ENCODE measurements at places on chromosomes 1 and 21. TPM values are rescaled to one million over a fixed set of nuclear protein-coding genes. Genes with fewer than 3 reads are reported as not detected.

The TNNT2 gene
- total RNA-seq: 4,112 TPM

The DOP1B gene
- 4.0 TPM for total RNA-seq

The LRRC8C gene
- total RNA-seq: 11.5 TPM

The A3GALT2 gene
- total RNA-seq: not detected

The C1orf226 gene
- 7.0 TPM for total RNA-seq

The FCRLB gene
- total RNA-seq: 0.63 TPM

The OR2T33 gene
- total RNA-seq: not detected

The MATN1 gene
- not detected for total RNA-seq

The SERTAD4 gene
- 4.2 TPM for total RNA-seq

GRCh38 chr1:233390842-233391737 is 63.6 kb downstream of the MAP3K21 start:
- DNase-seq: no peak
- no peak overlapping the region for H3K4me3 ChIP-seq
- no peak overlapping the region for H3K27ac ChIP-seq
- no peaks in the 10 kb centered on the region for H3K27me3 ChIP-seq
- no peaks in the 10 kb centered on the region for H3K36me3 ChIP-seq
- no peaks in the 10 kb centered on the region for H3K4me1 ChIP-seq

DNA sequence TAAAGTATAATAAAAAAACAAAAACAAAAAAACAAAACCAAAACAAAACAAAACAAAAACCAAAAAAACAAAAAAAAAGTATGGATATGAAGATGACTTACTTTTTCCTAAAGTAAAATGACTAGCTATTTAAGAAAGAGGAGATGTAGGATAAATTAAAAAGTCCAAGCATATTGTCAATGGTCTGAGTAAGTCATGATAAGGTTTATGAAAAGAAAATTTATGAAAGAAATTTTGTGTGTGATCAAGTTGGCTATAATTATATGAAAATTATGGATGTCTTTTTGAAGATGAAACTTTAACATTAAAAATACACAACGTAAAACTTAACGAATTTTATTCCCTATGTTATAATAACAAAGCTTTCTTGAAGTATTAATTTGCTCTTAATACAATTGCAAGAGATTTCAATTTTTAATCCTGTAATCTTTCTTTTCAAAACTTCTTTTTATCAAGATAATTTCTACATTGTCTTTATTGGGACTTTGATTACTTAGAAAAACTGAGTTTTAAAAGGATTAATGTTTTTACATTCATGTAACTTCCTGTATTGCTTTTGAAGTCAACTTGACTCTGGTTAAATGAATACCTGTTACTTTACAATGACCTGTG is 200.9 kb upstream of the IVNS1ABP start:
- no peak overlapping the region for H3K27ac ChIP-seq
- no peaks in the 10 kb centered on the region for H3K4me1 ChIP-seq
- H3K27me3 ChIP-seq: no peaks in the 10 kb centered on the region

- DNase-seq: no peak
- no peaks in the 10 kb centered on the region for H3K4me1 ChIP-seq
- H3K27me3 ChIP-seq: no peaks in the 10 kb centered on the region
- H3K4me3 ChIP-seq: no peak overlapping the region
- H3K36me3 ChIP-seq: no peaks in the 10 kb centered on the region
Observed at GRCh38 chr1:109247401-109248365, 1.7 kb upstream of the CELSR2 start.

- no peaks in the 10 kb centered on the region for H3K4me1 ChIP-seq
- peaks cover 44% of the 10 kb centered on the region for H3K36me3 ChIP-seq
- H3K27ac ChIP-seq: no peak overlapping the region
- H3K4me3 ChIP-seq: no peak overlapping the region
Observed at GRCh38 chr1:178464566-178464965, 32.2 kb downstream of the CLEC20A start.

GRCh38 chr1:151939141-151939540 is 29.8 kb upstream of the THEM4 start:
- no peaks in the 10 kb centered on the region for H3K4me1 ChIP-seq
- H3K27me3 ChIP-seq: no peaks in the 10 kb centered on the region
- no peak overlapping the region for H3K27ac ChIP-seq
- no peak for DNase-seq
- no peak overlapping the region for H3K4me3 ChIP-seq

- H3K36me3 ChIP-seq: no peaks in the 10 kb centered on the region
- H3K4me1 ChIP-seq: no peaks in the 10 kb centered on the region
- no peaks in the 10 kb centered on the region for H3K27me3 ChIP-seq
- no peak overlapping the region for H3K27ac ChIP-seq
- no peak overlapping the region for H3K4me3 ChIP-seq
- DNase-seq: no peak
Observed at GRCh38 chr1:245458761-245459174, 304.0 kb downstream of the KIF26B start.

DNA sequence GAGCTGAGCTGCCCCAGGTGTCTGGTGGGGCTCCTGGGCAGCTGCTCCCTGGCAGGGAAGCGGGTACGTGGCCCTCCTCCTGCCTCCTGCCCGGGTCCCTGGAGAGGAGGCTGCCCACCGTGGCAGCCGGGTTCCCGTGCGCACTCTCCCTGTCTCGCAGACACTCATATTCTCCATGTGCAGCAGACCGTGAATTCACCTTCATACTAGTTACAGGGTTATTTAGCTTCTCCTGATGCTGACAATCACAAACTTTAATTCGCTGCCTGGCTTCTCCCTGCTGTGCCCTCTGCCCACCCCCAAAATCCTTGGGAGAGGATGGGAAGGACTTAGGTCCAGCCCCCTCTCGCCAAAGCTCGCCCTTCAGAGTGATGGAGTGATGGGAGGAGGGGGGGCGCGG is 95.3 kb downstream of the CASZ1 start:
- no peak for DNase-seq
- H3K36me3 ChIP-seq: no peaks in the 10 kb centered on the region
- no peaks in the 10 kb centered on the region for H3K4me1 ChIP-seq

DNA sequence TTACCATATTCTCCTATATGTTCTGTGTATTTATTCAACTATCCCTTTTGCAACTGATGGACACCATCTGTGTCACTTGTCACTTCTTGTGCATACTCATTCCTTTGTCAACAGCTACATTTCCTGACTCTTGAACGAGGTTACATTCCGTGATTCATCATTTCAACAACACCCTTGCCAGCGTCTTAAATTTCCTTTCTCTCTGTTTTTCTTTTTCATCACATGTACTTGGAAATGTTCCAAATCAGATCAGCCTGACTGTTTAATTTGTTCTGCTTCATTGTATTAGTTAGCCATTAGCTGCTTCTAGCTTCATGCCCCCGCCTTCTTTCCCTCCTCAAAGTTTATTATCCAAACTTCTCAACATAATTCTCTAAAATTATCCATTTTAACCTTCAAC is 173.0 kb downstream of the ADGRL4 start:
- no peak overlapping the region for H3K4me3 ChIP-seq
- H3K27ac ChIP-seq: no peak overlapping the region
- H3K4me1 ChIP-seq: no peaks in the 10 kb centered on the region
- no peaks in the 10 kb centered on the region for H3K36me3 ChIP-seq
- no peak for DNase-seq

DNA sequence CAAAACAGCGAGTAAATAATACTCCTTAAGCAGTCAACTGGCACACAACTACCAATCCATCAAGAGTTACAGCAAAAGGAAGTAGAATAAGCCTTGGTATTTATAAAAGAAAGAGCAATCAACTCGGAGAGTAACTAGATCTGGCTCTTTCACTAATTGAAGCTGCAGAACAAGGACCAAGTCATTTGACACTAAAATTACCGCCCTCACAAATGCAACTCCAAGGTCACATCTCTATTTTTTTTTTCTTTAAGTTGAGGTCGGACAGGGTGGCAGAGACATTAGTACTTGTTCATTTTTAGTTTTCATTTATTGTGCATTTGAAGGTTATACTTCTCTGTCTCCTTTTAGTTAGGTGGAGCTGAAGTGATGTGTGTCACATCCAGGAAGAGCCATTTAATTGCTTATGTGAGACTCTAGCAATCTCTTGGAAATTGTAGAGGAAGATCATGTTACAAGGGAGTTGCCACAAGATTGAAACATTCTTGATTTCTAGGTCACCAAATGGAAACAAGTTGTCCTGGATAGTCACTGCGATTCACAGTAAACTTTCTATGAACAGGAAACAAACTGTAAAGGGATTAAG is 138.1 kb upstream of the ADAMTS5 start:
- no peak for DNase-seq
- peaks cover 4% of the 10 kb centered on the region for H3K4me1 ChIP-seq
- H3K36me3 ChIP-seq: no peaks in the 10 kb centered on the region
- H3K4me3 ChIP-seq: no peak overlapping the region
- H3K27ac ChIP-seq: no peak overlapping the region

DNA sequence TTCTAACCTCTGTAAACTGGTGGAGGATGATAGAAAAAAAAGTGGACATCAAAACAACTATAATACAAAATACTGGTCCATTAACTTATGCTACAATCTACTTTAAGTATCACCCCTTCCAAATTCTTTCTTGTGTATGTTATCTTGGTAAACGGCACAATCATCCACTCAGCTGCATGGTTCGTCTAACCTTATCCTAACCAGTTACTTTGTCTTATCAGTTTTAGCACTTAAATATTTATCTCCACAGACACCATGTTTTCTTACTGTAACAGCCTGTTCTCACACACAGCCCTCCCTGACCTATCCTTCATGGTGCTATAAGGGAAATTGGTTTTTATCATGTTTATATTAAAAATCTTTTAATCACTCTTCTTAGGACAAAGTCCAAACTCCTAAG is 157.2 kb downstream of the PTGER3 start:
- no peaks in the 10 kb centered on the region for H3K27me3 ChIP-seq
- no peaks in the 10 kb centered on the region for H3K4me1 ChIP-seq
- no peak for DNase-seq
- H3K4me3 ChIP-seq: no peak overlapping the region

DNA sequence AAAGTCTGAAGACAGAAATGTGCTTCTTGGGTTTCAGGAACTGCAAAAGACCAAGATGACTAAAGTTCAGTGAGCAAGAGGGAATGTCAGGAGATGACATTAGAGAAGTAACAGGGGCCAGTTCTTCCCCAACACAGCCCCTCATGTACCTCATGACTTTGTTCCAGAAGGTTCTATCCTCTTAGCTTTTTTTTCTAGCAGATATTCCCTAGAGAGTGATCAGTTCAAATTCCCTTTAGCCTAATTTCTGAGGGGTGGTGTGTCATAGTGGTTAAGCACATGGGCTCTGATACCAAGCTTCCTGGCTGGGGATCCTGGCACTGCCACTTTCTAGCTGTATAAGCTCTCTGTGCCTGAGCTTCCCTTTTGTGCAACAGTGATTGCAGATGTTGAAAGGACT is 108.0 kb downstream of the LBR start:
- no peaks in the 10 kb centered on the region for H3K27me3 ChIP-seq
- no peak overlapping the region for H3K27ac ChIP-seq
- H3K36me3 ChIP-seq: no peaks in the 10 kb centered on the region
- no peaks in the 10 kb centered on the region for H3K4me1 ChIP-seq

DNA sequence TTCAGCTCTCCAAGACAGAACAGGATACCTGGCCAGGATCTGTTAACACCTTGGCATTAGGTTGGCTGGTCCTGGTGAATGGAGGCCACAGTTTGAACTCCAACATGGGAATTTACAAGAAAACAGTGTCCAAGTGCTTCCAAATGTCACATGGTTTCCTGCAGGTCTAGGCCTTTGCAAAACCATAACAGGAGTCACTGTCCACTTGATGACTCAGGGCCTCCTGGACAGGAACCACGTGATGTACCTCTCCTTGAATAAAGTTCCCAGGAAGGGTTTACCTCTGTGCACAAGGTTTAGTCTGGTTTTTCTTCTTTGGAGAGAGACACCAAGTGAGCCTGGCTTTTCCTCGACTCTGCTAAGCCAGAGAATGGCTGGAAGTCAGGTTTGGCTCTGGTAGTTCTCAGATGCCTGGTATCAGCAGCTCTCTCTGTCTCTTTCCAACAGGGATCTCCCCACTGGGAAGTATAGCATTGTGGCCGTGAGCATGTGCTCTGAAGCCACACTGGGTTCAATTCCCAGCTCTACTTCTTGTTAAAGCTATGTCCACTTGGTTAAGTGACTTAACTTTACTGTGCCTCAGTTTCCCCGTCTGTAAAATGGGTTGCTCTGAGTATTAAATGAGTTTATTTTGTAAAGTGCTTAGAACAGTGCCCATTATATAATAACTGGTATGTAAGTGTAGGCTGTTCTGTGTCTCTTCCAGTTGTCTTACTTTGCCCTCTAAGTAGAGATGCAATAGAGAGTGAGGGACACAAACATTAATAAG is 27.3 kb upstream of the TMEM61 start:
- peaks cover 13% of the 10 kb centered on the region for H3K4me1 ChIP-seq
- H3K27ac ChIP-seq: no peak overlapping the region
- no peaks in the 10 kb centered on the region for H3K27me3 ChIP-seq
- H3K4me3 ChIP-seq: no peak overlapping the region
